ENCODE measurements at places on chromosomes 6 and 20.

GRCh38 chr20:57259121-57259937 is 7.1 kb downstream of the BMP7 start:
- no peak for DNase-seq

DNA sequence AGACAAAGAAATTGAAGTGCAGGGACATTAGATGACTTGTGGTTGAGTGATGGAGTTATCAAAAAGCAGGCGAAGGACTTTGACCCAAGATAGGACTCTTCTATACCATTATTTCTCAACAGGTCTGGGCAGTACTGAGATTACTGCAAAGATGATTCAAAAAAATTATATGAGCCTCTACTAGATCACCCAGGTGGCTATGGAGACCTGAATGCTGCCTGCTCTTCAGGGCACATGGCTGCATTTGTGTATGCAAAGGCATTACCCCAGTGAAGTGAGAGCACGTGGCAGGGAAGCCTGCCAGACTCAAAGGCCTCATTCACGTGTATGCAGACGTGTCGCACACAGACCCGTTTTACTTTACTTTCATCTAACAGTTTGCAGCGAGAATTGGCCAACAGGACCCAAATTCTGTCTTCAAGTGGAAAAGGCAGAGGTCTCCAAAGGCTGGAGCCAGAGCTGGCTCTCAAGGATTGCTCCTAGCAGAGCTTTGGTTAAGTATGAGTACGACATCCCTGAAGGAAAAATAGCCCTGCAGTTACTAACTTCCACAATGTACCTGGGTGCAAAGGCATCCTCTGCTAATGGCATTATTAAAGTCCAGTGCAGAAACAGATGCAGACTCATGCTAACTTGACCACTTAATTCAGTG is 113.8 kb upstream of the ARMC2 start:
- no peak for DNase-seq

- DNase-seq = no peak
Observed at GRCh38 chr6:132401618-132402285, 477 bp upstream of the MOXD1 start.

DNA sequence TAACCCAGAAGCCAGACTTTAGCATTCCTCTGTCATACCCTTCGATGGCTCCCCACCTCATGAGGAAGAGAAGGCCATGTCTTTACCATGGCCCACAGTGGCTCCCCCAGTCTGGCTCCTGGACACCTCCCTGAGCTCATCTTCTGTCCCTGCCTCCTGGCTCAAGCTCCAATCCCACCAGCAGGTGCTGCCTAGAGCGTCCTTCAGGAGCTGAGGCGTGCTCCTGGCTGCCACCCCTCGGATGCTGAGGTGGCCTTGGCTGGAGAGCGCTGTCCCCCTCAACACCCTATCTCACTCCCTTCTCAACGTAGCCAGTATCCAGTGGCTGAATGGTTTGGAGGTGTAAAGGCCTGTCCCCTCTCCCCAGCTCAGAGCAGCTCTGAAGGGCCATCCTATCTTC is 47.4 kb upstream of the RANBP9 start:
- DNase-seq = no peak

DNA sequence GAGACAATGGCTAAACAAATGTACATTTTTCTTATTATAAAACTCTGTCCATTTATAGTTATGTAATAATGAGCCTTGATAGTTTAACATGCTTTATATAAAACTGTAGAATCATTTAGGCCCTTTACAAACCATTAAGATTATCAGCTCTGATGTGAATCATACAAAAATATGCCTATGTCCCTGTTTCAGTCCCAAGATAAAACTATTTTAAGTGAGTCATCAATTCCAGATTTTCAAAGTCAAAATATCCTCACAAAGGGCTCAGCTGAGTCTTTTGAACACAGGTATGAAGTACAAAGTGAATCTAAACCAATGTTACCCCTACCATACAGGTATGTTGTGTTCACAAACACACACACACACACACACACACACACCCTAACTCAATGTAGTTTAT is 88.0 kb downstream of the PTPRK start:
- DNase-seq = no peak

GRCh38 chr6:110296241-110297025 is 61.7 kb downstream of the METTL24 start:
- DNase-seq = no peak

- no peak for DNase-seq
Observed at GRCh38 chr6:52377538-52378221, 15.7 kb downstream of the PAQR8 start.
